Stimulated activated CD8-positive, alpha-beta memory T cell treated with anti-CD3 and anti-CD28 coated beads, Interleukin-2, amount 100 ng/mL, for 1 hour (primary cell): ENCODE measurements at places on chromosomes 2 and 18.

DNA sequence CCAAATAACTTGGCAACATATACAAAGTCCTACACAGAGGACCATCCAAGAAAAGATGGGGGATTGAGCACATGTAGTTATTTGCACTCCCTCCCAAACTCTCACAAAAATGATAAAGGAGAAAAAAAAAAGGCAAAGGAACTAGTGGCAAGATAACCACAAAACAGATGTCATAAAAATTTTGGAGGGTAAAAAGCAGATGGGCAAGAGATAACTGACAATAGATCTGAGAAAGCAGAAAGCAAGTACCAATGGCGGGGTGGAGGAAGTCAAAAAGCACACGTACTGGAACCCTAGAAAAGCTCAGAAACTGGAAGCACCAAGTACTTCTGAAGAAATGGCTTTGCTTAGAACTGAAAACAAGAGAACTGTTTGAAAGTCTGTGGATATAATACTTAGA, 82.0 kb downstream of the WDPCP start:
- no peak for DNase-seq

GRCh38 chr2:6372317-6372901, 493.3 kb downstream of the CMPK2 start:
- DNase-seq, result no peak

- no peak for DNase-seq
These were observed 440.8 kb upstream of the RGPD4 start for GRCh38 chr2:107385921-107386320.

DNA sequence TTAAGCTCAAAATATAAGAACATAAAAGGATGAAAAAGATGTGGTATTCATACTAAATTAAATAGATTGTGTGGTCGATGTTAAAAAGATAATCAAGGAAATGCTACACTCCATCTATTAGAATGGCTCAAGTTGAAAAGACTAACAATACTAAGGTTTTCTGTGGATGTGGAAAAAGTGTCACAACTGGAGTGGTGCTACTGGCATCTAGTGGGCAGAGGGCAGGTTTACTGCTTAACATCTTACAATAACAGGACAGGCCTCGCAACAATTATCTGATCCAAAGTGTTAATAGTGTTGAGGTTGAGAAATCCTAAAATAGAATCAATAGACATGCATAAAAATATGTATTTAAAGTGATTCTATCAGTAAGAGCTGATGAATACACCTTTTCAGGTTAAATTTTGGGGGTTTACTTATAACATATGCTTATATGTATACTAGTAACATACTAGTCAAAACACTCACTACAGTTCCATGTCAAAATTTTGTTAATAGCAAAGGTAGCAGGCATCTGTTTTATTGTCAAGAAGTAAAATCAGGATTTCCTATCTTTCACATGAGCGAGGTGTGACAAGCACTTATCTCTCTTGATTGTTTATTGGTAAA, 91.5 kb upstream of the TMEFF2 start:
- DNase-seq, result no peak

- no peak for DNase-seq
These were observed 787 bp upstream of the TRIM54 start for GRCh38 chr2:27281442-27281841.

DNA sequence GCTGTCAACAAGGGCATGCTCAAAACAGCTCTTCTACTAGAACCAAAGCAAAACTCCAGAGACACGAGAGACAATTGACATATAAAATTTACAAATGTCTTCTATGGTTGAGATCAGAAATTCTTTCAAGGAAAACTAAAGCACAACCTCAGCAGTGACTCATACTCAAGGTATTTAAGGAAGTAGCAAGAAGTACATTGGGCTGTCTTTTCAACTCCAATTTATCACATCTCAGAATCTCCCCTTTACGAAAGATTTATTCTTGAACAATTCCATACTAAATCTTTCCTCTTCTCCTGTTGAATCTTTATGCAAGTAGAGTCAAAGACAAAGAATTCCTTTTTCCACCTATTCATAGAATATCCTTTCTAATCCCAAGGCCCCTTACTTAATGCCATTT, 324.0 kb downstream of the IRS1 start:
- DNase-seq, result no peak

GRCh38 chr2:223197046-223197445, 145.1 kb downstream of the KCNE4 start:
- no peak for DNase-seq

DNA sequence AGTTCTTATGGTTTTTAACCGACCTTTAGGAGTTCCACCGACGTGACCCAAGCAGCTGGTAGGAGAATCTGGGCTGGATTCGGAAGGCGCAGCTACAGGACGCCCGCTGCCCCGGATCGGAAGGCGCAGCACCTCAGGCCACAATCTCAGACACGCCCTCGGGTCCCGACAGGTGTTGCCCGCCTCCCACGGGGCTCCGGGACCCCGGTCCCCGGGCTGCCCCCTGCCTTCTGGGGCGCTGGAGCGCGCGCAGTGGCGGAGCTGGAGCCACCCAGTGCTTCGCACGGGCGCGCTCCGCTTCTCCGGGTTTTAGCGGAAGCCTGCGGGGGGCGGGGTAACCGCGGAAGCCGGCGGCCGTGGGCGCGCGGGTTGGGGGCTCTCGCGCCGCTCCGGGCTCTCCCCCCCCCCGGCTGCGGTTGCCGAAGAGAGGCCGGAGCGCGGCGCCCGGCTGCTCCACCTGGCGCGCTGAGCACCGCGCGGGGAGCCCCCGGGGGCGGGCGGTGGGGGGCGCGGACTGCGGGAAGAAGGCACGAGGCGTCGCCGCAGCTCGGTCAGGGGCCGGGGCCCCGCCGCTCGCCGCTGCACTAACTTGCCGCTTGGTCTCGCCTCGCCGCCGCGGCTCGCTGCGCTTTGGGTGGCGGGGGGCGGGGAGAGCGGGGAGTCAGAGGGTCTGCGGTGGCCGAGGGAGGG, 718.8 kb downstream of the DPP10 start:
- no peak for DNase-seq

GRCh38 chr18:11268741-11269233, 119.4 kb upstream of the PIEZO2 start:
- no peak for DNase-seq

DNA sequence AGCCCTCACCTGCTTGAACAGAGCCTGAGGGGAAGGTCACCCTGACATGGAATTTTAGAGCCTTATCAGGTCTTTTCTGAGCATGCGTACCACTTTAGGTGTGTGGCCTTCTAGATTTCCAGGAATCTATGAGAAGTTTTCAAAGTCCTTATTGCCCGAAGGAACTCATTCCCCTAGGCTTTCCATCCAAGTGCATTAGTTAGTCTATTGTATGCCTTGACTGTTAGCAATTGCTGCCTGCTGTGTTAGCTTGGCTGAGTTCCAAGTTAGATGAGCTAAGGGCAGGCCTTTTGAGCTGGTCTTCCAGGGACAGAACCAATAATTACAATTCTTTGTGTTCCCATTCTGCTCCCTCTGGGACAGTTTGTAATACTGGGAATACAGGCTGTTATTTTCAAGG, 30.8 kb upstream of the PUM2 start:
- no peak for DNase-seq

GRCh38 chr2:160096409-160096808, 34.0 kb upstream of the PLA2R1 start:
- DNase-seq, result no peak

DNA sequence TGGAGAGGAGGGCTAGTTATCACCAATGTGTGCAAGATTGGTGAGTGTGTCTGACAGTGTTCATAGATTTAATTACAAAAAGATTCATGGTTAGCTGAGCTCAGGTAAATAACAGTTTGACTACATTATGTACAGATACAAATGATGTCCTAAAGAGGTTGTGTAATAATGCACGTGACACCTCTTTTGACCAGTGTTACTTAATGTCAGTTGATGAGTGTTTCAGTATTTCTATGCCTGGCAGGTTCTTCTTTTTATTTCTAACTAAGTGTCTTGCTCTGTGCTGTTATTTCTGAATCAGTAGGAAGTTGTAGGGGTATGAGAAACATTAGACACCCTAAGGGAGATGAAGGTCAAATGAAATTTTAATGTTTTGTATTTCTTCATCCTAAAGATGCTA, 7.9 kb upstream of the INHBB start:
- DNase-seq, result no peak

GRCh38 chr18:29648891-29649290, 1393.7 kb downstream of the DSC3 start:
- DNase-seq, result no peak

- DNase-seq, result no peak
These were observed 47.7 kb upstream of the EHBP1 start for GRCh38 chr2:62657783-62658182.

- no peak for DNase-seq
These were observed 425.7 kb downstream of the LRATD1 start for GRCh38 chr2:15058015-15058720.

DNA sequence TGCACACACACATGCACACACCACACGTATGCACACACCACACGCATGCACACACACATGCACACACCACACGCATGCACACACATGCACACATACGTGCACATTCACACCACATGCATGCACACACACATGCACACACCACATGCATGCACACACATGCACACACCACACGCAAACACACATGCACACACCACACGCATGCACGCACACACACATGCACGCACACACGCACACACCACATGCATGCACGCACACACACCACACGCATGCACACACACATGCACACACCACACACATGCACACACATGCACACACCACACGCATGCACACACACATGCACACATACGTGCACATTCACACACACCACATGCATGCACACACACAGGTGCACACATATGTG, 169.8 kb upstream of the SALL3 start:
- DNase-seq, result no peak

DNA sequence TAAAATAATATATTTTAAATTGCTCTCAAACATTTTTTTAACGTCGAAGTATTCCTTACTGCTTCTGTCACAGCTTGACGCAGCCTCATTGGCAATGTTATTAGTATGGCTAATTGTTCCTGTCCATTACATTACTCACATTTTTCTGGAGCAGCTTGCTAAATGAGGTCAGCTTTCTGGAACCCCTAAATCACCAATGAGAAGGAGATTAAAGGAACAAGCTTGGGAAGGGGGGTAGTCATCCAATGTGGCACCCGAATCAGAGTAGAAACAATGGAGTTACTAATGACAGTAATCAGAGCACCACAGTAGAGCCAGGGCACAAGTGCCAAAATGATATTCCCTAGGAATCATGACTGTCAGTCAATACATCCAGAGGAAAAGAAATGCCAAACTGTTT, 5.1 kb downstream of the NEUROD1 start:
- DNase-seq, result no peak

GRCh38 chr18:45173799-45174519, 441.3 kb upstream of the SLC14A2 start:
- no peak for DNase-seq

- no peak for DNase-seq
These were observed 650.5 kb upstream of the ID2 start for GRCh38 chr2:8031370-8031769.

DNA sequence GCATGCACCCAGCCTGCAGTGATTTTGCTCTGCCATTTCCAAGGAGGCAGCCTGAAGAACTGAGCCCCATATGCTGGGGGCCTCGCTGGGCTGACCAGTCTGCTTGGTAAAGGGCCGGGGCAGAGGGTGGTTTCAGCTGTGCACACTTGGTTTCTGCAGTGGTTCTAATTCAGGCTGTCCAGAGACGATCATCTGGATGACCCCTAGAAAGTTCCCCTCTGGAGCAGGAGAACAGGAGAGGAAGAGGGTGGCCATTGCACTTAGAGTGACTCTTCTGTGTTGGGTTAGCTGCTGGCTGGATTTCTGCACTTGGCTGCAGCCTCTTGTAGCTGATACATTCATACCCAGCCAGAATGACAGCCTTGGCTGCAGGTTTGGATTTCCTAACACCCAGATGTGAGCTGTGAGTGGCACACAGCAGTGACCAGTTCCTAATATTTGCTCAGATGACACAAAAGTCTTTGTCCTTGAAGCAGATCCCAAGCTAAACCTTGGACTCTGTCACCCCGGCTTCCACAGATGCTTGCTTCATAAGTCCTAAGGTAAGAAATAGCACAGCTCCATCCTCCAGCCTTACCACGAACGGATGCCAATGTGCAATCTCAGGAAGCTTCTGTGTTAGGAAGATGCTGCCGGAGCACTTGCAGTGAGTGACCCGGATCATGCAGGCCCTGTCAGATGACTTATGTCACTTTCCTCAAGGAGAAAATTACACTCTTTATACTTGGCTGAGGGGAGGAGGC, 105.6 kb downstream of the HNRNPLL start:
- DNase-seq, result no peak

GRCh38 chr2:128105072-128105471, 14.1 kb downstream of the UGGT1 start:
- DNase-seq, result no peak

- DNase-seq, result no peak
These were observed 15.2 kb downstream of the TSPYL6 start for GRCh38 chr2:54240515-54241469.

DNA sequence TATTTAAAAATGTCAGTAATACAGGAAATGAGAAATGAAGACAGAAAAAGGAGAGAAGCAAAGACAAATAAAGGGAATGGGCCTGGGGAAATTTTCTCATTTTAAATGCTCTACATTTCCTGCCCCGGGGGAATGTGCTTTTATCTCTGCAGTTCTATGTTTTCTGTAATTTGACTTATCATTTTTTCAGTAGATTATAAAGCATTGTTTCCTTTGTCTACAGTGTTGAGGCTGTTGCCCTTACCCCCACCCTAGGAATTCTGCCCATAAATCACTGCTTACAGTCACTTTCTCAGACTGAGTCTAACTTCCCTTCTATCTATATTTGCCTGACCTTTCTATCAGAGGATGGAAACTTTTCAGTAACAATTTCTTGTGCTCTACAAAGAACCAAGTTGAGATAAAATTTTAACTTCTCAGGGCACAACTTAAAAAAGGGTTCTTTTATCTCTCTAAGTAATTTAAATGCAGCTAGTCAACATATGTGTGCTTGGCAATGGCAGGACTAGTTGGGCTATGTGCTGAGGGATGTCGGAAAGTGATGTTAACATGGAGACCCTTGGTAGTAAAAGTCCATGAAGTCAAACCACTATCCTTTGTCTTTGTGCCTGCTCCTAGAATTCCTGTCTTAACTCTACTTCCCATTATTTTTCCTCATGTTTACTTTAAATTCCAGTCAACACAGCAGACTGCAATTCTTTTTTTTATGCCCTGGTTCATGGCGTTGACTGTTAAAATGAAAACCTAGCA, 146.5 kb upstream of the MMADHC start:
- DNase-seq, result no peak

GRCh38 chr18:56451188-56451587, 187.2 kb downstream of the TXNL1 start:
- no peak for DNase-seq

DNA sequence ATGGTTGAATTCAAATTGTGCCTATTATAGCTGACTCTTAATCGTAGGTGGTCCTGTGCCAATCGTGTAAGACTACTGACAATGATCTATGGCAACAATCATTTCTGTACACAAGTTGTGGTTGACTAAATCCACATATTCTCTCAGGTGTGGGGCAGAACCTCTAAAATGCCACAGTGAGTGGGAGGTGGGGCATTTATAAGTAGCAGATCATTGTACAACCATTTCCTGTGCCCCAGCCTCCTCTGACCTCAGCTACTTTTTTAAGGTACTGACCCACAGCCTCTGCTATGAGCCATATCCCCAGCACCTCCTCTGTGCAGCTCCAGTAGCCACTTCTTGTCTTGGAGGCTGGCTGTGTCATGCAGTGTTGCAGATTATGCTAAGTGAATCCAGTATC, 48.6 kb upstream of the RAPH1 start:
- no peak for DNase-seq
